ENCODE measurements at places on chromosomes 2 and 18.

DNA sequence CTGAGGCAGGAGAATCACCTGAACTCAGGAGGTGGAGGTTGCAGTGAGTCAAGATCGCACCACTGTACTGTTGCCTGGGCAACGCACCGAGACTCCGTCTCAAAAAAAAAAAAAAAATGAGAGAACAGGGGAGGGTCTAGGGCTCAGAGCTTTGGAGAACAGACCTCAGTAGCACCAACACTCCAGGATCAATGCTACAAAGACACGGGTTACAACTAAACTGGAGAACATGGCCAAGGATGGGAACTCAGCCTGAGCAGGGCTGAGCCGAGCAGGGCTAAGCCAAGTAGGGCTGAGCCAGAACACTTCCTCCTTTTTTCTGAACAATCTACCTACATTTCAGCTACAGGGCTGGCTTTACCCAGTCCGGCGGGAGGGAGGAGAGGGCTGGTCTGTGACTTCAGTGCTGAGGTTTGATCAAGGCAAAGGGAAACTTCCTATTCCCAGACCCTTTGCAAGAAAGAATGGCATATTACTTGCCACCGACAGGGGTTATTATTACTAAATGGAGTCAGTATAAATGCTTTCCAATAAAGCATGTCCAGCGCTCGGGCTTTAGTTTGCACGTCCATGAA is 2.9 kb upstream of the CASP8 start:
- DNase-seq: peak; percentile 56

GRCh38 chr2:185663811-185664210 is 74.8 kb upstream of the FSIP2 start:
- DNase-seq: no peak

DNA sequence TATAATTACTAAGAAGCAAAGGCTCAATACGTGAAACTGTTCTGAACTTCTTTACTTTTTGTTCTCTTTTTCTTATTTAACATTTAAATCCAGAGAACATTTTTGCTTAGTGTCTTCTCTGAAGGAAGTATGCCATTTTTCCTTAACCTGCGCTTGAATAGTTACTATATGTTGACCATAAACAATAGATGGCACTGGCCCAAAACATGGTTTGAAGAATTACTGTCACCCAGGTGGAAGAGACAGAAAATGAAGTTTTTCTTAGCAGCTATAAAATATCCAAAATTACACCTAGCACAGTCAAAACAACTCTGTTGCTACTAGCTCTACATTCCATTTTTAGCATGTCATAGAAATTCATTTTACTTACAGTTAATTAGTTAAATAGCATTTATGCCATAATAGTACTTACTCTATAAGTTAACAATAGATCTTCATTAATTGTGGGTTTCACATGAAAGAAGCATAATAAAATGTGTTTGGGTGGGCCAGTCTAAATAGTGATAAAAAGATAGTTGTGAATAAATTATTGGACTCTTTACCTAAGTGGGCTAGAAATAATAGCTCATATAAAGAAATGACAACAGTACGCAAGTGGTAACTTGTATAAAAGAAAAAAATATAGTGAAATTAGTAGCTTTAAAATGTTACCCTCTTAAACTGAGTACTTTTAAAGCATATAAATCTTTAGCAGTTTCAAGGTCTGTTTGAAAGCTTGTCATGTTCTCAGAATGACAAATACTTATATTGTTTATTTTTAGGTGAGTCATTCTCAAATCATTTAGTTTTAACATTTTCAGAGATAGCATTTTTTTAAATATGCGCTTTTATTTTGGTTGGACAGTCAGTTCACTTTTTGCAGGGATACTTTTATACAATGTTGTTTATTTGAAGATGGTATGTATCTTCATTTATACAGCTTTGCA is 3.7 kb downstream of the ETAA1 start:
- no peak for DNase-seq

- DNase-seq: peak; percentile 81
Observed at GRCh38 chr2:241801611-241802420, 7.2 kb upstream of the NEU4 start.

DNA sequence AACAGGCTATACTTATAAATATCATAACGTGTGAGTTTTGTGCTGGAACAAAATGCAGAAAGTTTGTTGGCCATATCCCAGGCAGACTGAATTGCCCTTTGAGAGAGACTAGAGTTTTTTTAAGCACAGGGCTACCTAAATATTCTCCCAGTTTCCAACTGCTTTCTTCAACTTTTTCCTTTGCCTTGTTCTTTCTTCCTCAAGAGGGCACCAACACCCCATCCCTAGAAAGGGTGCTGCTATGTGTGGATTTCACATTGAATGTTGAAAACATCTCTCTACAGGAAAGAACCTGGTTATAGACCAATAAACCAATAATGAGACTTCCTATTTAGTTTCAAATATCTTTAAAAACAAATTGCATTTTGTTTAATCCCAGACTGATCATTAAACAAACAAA is 87.9 kb downstream of the ICOS start:
- peak; percentile 47 for DNase-seq

DNA sequence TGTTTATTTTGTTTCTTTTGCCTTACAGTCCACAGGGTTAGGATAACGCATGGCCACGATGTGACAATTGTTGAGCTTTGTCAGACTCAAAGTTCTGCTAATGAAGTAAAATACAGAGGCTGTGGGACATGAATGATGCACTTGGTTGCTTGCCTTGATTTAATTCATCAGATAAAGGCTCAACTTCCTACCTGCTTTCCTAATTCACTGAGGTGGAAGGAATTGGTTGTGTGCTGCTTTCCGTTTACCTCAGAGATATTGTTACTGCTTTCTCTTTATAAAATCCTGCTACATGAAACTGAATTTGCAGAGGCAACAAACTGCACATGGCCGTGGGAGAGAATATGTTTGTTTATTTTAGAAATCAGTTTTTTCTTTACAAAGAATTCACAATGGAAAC is 6.6 kb downstream of the RIT2 start:
- no peak for DNase-seq

GRCh38 chr18:9616049-9616448 is 1.7 kb upstream of the PPP4R1 start:
- no peak for DNase-seq

GRCh38 chr2:106816974-106817373 is 69.0 kb downstream of the ST6GAL2 start:
- no peak for DNase-seq

- no peak for DNase-seq
Observed at GRCh38 chr2:47309952-47310800, 92.8 kb upstream of the MSH2 start.

DNA sequence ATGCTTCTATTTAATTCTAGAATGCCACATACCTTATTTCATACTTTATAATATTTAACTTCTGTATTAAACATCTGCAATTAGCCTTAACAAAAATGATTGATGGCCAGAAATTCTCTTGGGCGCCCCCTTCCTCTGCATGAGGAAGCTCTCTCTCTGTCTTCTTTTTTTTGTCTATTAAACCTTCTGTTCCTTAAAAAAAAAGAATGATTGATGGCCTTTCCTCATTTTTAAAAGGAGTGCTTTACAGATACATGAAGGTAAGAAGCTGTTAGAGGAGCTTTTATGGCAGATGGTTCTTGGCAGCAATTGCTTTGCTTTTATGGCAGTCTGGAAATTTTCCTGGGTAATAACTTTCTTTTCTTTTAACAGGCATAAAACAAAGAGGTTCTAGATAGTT is 526.9 kb downstream of the SLC4A3 start:
- no peak for DNase-seq

GRCh38 chr2:240814946-240815760 is 4.9 kb downstream of the KIF1A start:
- no peak for DNase-seq

GRCh38 chr18:48163738-48164115 is 233.3 kb upstream of the SMAD2 start:
- DNase-seq: no peak

DNA sequence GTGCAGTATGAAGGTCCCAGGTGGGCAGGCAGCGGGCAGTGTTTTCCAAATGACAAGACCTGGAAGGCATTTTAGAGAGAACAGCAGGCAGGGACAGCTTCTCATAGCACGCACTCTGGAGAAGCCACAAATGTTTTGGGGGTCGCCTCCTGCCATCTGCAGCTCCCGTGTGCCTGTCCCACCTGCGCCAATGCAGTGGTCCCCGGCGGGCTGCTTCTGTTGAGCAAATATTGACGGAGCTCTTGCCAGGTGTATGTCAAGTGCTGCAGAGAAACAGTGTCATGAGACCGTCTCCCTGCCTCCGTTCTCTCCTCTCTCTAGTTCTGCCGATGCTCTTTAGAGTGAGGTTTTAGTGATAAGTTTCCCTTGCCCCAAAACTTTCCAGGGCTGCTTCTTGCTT is 174.8 kb downstream of the LDLRAD4 start:
- DNase-seq: no peak

DNA sequence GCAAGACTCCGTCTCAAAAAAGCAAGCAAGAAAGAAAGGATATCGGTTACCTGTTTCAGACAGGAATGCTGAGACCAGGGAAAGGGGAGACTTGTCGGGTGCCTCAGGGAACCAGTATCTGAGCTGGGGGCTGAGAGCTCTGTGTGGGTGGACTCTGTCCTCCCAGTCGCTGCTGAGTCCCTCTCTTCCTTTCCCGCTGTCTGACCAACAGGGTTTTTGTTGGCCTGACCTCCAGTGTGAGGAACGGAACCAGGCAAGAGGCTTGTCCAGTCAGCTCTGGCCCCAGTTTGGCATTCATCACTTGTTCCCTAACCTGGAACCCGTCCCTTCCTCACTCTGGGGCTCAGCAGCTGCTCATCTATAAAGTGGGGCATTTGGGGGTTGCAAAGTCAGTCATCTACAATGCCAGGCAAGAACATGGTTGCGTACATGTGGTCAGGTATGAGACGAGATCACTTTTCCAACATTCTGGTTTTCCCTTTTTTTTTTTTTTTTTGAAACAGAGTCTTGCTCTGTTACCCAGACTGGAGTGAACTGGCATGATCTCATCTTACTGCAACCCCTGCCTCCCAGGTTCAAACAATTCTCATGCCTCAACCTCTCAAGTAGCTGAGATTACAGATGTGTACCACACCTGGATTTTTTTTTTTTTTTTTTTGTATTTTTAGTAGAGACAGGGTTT is 116.4 kb downstream of the PLB1 start:
- no peak for DNase-seq

- no peak for DNase-seq
Observed at GRCh38 chr2:112876971-112877361, 34.0 kb upstream of the IL37 start.

- no peak for DNase-seq
Observed at GRCh38 chr2:146523196-146523595, 1321.6 kb upstream of the ACVR2A start.

Measured in ELF-1 (cell line).